ENCODE measurements at places on chromosomes 1 and 21. TPM values are rescaled to one million over a fixed set of nuclear protein-coding genes. Genes with fewer than 3 reads are reported as not detected.

- H3K27ac ChIP-seq, result no peak overlapping the region
- no peaks in the 10 kb centered on the region for H3K27me3 ChIP-seq
- H3K4me3 ChIP-seq, result no peak overlapping the region
- no peaks in the 10 kb centered on the region for H3K4me1 ChIP-seq
- H3K36me3 ChIP-seq, result no peaks in the 10 kb centered on the region
These were observed 1529.3 kb upstream of the TPTE start for GRCh38 chr21:8991968-8992621.

- H3K36me3 ChIP-seq, result no peaks in the 10 kb centered on the region
- no peak within 1 kb of the TSS for H3K27ac ChIP-seq
- H3K4me3 ChIP-seq, result no peak within 1 kb of the TSS
- no peak for DNase-seq
- H3K4me1 ChIP-seq, result peaks cover 7% of the 10 kb centered on the region
These were observed at the start of gene MTARC1 for GRCh38 chr1:220786337-220787068. MTARC1 (plus strand) TSS chr1:220786913; CDS start chr1:220786945, 32 bp downstream.

Gene RXRG
- not detected for total RNA-seq

Gene SETDB1
- 43.8 TPM for total RNA-seq

Gene KIAA1614
- 0.16 TPM for total RNA-seq

Gene FAM72D
- total RNA-seq, result 14.9 TPM

Gene C1orf87
- not detected for total RNA-seq

DNA sequence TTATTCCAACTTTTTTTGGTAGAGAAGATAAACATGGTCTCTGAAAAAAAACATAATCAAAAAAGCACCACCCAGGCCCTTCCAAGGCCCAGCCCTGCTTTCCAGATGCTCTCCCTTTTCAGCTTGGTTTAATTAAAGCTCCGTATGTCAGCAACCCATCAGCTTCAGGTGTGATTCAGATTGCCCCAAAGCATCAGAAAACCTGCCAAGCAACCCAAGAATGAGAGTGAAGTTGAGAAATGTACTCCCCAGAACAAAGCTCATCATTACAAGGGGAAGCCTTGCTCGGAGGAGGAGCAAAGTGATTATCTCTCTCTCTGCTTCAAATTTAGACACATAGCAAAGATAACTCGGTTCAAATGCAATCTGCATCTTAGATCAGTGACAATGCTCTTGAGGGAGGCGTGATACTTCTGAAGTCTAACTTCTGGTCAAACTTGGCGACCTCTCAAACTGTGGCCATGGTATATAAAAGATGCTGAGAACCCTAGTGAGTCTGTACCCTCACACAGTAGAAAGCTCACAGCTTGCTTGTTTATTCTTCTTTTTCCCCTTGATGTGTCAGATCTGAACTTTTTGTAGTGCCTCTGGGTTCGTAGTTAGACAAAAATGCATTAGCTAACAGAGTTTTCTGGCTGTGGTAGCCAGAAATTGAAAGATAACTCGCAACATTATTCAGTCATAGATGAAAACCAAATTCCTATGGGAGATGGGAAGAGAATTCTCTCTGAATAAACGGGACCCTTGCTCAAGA is 63.3 kb upstream of the ZC3H11B start:
- no peak for DNase-seq
- H3K36me3 ChIP-seq, result no peaks in the 10 kb centered on the region
- no peaks in the 10 kb centered on the region for H3K27me3 ChIP-seq
- H3K4me1 ChIP-seq, result no peaks in the 10 kb centered on the region
- H3K4me3 ChIP-seq, result no peak overlapping the region
